ENCODE measurements at places on chromosomes 2 and 18. TPM values are rescaled to one million over a fixed set of nuclear protein-coding genes. Genes with fewer than 3 reads are reported as not detected.

IMP4 gene
- total RNA-seq = 93.3 TPM

SP110 gene
- 24.3 TPM for total RNA-seq

DNA sequence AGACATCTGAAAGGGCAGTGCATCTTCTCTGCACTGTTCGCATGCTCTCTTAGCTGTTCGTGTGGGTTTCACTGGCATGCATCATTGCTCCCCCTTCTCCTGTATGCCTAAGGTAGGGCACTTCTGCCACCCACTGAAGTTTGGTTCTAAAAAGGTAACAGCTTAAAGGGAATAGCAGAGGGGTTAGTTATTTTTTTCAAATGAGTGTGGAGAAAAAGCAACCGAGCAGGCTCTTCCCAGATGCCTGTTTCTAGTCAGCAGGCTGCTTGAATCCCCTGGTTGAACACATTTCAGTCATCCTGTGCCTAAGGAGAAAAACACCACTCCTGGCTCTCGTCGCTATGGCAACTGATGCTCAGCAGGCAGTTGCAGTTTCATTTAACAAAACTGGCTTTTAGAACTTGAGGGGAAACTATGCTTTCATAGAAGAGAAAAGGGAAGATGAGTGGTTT, 69.8 kb upstream of the GALNT3 start:
- DNase-seq = no peak
- no peak overlapping the region for H3K4me3 ChIP-seq

GRCh38 chr2:217868911-217869334, 133.9 kb downstream of the TNS1 start:
- H3K4me3 ChIP-seq = no peak overlapping the region
- H3K27ac ChIP-seq = peak overlapping the region; percentile 56
- peaks cover 5% of the 10 kb centered on the region for H3K36me3 ChIP-seq
- peaks cover 62% of the 10 kb centered on the region for H3K4me1 ChIP-seq
- DNase-seq = no peak

GRCh38 chr2:176704282-176704858, 435.1 kb downstream of the MTX2 start:
- DNase-seq = no peak
- H3K27ac ChIP-seq = no peak overlapping the region
- no peaks in the 10 kb centered on the region for H3K36me3 ChIP-seq
- H3K4me3 ChIP-seq = no peak overlapping the region
- no peaks in the 10 kb centered on the region for H3K4me1 ChIP-seq
- H3K27me3 ChIP-seq = peaks cover 13% of the 10 kb centered on the region

- H3K4me3 ChIP-seq = no peak overlapping the region
- H3K27me3 ChIP-seq = no peaks in the 10 kb centered on the region
- no peaks in the 10 kb centered on the region for H3K36me3 ChIP-seq
These were observed 148.0 kb downstream of the UBR3 start for GRCh38 chr2:169975221-169975620.

DNA sequence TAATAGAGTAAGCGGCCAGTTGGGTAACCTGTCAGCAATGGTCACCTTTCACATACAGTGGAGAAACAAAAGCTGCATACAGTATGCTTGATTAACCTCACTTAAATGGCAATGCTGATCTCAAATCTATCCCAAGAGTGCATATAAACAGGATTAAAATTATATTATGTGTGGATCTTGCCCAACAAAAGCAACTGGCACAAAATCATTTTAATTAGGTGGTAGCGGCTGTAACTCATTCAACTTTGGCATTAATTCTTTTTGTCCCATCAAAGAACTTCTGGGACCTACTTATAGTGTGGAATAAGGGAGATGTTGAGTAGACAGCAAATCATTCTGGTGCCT, 167.8 kb upstream of the VRK2 start:
- no peak overlapping the region for H3K27ac ChIP-seq
- no peak overlapping the region for H3K4me3 ChIP-seq
- no peaks in the 10 kb centered on the region for H3K27me3 ChIP-seq
- DNase-seq = no peak
- no peaks in the 10 kb centered on the region for H3K4me1 ChIP-seq

DNA sequence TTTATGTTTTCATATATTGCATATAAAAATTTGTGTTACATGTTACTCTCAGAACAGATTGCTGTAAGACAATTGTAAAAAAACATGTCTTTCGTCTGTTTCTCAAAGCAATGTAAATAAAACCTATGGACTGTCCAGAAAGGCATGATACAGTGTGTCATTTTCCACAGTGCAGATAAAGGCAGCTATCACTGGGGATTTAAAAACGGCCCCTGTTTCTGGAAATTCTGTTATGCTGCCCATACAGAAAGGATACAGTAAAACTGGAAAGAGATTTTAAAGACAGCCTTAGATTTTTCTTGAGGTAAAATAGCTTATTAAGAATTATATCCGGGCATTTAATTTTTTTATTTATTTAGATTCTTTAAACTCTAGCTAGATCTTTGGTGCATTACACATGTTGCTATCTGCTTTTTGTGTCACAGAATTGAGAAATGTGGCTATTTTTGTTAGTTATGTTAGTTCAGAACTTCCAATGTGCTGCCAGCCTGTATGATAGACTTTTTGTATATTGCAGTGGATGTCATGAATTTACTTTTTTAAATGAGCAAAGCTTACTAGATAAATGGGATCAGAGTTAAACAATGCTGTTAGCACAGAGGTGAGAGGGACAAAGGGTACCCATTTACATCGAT, 859 bp upstream of the INO80D start:
- no peak for DNase-seq
- peak overlapping the region; percentile 75 for H3K4me3 ChIP-seq
- no peaks in the 10 kb centered on the region for H3K36me3 ChIP-seq
- H3K4me1 ChIP-seq = peaks cover 36% of the 10 kb centered on the region
- H3K27me3 ChIP-seq = no peaks in the 10 kb centered on the region

All from tibial nerve (tissue), 4 donors.